IMR-90 (cell line): ENCODE measurements at places on chromosomes 7 and 10.
A peak's percentile ranks its signal among the peaks of the same experiment; 100 is the strongest.

DNA sequence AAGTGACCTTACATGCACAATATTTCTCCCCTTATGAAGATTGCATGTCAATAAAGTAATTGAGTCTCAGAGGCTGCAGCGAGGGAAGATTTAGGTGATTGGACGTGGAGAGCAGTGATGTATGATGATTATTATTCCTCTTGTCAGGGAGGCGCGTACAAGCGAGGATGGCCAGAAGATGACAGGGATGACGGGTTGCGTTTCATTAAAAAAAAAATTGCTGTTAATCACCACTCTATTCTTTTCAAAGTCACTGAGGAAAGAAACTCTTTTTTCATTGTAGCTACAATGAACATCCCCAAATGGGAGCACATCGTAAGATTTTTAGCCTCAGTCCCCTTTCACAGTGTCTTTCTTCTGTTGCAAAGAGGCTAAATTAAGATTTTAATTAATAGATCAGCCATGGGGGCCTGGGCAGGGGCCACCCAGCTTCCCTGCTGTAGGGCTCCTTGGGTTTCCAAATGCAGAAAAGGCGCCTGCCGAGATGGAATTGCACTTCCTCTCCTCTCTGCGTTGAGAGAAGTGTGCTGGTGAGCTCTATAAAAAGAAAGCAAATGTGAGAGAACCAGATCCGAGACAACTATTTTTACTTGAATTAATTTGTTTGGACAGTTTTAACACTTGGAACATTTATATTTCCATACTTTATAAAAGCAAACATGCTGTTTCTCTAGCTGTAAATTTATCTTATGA lies 998.1 kb downstream of the LRMDA start:
- DNase-seq = no peak

DNA sequence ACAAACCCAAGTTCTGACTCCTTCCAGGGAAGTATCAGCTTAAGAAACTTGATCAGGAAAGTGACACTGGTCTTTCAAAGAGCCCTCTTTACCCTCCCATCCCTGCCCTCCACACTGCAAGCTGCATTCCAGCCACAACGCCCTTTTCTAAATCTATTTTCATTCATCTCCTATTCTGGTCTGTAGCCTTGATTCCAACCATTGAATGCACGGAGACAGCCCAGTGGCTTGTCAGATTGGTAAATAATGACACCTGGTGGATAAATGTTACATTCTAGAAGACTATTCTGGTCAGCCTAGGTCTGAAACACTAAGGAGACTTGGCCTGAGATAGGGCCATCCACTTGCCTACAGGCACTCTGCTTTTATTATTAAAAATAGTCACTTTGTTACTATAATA lies 20.9 kb downstream of the MORN4 start:
- DNase-seq = peak; percentile 55

- no peak for DNase-seq
Observed at GRCh38 chr7:143352531-143353002, 9.9 kb downstream of the FAM131B start.

DNA sequence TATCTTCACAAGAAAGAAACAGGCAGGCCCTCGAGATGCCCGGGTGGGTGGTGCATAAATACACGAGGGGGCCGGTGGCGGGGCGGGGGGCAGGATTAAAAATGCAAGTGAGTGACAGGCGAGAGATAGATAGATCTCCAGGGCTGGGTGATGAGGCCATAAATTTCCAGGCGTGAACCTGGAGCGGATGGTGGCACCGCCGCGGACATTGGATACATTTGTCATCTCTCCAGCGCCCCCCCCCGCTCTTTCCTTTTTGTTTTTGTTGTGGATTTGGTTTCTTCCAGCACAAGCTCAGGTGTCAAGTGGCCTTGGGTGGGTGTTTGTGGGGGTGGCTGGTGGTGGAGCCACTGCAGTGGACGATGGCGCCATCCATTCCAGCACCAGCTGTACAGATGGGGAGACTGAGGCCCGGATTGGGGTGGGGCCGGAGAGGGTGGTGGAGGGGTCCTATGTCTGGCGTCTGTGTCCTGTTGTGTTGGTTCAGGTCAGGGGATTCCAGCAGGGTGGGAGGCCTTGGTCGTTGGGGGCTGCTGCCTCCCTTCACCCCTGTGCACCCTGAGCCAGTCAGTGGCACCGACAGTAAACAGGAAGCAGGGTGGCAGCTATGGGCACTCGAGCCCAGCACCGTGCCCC lies 2.9 kb downstream of the ELFN1 start:
- DNase-seq = no peak

- DNase-seq = no peak
Observed at GRCh38 chr10:19803676-19804075, 12.6 kb upstream of the PLXDC2 start.

- no peak for DNase-seq
Observed at GRCh38 chr10:79995979-79996634, 47.2 kb upstream of the SFTPD start.

- no peak for DNase-seq
Observed at GRCh38 chr7:146366938-146367337, 250.3 kb downstream of the CNTNAP2 start.

GRCh38 chr10:30493609-30494530 lies 59.9 kb downstream of the MAP3K8 start:
- peak; percentile 66 for DNase-seq

DNA sequence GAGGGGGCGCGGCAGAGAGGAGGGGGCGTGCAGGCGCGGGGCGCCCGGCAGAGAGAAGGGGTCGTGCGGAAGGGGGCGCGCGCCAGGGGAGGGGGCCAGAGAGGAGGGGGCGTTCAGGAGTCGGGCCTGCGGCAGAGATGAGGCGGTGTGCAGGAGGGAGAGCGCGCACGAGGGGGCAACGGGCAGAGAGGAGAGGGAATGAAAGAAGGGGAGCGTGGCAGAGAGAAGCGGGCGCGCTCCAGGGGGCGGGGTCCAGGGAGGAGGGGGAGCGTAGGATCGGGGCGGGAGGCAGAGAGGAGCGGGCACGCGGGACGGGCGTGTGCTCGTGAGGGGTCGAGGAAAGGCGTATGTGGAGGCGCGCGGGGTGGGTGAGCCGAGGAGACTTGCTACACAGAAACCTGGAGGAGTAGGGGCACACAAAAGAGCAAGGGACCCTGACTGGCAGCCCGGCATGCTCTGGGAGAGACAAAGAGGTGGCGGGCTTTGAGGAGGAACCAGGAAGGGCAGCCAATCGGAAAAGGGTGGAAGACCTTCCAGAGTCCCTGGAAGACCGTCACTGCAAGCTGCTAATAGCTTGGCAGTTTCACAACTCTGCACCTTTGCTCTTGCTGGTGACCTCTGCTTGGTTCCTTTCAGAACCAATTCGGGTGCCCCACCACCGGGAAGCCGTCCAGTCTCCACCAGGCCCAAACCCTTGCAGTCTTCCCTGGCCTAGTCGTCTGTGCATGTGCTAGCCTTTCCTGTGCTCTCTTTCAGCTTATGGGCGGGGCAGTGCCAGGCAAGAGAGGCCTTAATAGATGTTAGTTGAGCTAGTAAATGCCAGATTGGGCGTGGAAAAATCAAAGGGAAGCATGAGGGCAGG lies 639 bp downstream of the DYDC2 start:
- DNase-seq = no peak

- DNase-seq = peak; percentile 77
Observed at GRCh38 chr10:30092151-30092790, 32.9 kb upstream of the JCAD start.

DNA sequence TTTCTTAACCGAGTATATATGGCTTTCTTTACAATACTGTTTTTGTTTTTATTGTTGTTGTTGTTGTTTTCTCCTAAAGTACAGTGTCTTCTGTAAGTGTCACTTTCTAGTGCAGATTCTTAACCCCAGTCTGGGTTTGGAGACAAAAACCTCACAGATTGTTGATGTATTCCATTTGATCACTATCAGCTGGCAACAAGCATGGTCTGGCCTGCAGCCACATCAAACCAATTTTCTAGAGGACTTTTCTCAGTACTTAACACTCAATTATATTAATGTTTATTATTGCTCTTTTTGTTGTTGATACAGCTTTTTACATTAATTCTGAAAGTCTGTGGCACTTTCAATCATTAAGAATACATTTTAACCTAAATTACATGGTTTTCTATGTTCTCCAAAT lies 17.1 kb downstream of the LRRN3 start:
- no peak for DNase-seq

DNA sequence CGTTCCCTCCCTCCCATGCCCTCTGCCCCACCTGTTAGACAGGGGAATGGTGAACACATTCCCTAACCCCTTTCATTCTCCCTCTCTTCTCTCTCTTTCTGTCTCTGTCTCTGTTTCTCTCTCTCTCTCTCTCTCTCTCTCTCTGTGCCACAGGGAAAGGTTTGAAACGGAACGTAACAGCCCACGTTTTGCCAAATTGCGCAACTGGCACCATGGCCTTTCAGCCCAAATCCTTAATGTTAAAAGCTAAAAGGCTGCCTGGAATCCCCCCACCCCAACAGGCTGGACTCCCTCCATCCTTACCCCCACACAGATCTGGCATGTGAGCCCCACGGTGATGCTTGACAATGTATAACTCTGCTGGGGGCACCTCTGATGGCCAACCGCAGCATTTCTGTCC lies 30.8 kb downstream of the LDB3 start:
- DNase-seq = no peak

DNA sequence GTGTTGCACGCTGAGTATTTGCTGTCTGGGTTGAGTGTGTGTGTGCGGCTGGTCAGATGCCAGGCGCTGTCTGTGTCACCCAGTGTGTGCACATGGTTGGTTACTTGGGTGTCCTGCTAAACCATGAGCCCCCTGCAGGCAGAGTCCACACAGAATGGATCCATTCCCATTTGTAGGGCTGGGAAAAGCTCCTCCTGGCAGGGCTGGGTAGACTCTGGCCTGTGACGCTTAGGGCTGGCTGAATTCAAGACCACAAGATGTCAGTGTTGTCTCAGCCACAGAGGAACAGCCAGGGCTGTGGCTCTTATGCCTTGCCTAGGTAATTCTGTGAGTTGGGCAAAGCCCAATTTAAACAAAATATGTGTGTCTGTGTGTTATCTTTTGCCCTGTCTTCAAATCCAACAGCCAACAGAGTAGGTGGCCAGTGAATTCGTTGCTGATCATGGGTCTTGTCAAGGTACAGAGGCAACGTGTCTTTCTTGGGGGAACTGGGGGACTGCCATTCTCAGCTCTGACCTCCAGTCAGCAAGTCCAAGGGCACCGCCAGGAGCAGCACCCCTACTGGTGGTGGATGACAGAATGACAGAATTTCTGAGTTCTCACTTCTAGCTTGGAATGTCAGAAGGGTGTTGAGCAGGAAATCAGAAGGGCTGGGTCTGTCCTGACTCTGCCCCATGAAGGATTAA lies 285.1 kb downstream of the CCSER2 start:
- no peak for DNase-seq

- no peak for DNase-seq
Observed at GRCh38 chr7:70645876-70646351, 486.0 kb upstream of the GALNT17 start.

DNA sequence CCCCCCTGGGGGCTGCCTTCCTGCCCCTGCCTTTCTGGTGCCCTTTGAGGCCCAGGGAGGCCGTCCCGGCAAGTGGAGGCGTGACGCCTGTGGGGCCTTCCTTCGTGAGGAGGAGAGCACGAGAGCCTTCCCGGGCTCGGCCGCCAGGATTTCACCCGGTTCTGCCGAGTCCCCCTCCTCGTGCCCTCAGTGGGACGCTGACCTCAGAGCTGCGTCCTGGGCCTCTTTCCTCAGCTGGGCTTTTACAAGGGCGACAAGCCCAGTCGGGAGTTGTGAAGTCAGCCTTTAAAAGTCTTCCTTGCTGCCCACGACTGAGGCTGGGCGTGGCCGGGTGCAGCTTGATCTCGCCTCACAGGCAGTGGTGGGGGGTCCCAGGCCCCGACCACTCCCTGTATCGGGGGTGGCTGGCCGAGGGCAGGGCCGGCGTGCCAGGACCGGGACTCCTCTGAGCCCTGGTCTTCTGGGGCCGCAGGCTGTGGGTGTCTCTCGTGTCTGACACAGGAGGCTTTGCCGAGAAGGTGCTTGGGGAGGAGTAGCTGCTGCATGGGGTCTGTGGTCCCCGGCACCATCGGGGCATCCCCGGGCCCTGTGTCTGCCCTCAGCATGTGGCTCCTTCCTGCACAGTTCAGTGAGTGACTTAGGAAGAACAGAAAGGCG lies 41.8 kb downstream of the FAM20C start:
- DNase-seq = peak; percentile 21

DNA sequence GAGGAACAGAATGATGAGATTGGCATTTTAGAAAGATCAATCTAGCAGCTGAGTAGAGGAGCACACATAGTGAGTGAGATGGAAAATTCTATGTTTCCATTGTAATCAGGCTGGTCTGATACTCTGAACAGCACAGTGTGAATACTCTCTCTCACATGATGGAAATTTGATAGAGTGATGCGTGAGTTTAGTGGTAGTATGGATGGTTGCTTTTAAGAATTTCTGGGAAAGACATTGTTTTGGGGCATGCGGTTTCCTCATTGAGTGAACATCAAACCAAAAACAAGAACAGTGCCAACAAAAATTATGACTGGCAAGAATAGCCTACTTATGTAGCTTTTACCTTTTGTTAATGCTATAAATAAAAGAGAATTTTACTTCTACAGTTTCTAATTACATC lies 183.2 kb downstream of the PDE1C start:
- DNase-seq = no peak

DNA sequence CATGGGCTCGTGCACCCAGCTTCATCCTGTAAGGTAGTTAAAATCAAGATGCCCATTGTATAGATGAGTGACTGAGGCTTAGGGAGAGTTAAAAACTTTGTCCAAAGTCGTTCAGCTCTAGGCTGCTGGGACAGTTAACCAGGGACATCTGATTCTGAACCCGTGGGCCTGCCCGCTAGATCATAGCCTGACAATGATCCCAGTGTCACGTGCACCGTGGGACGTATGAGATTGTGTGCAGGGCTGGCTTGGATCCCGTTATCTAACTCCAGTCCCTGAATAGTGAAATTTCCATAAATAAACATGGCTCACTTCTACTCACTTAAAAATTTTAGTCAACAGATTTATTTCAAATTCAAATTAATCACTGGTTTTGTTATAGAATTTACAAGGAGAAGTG lies 24.9 kb downstream of the C10orf120 start:
- DNase-seq = no peak

DNA sequence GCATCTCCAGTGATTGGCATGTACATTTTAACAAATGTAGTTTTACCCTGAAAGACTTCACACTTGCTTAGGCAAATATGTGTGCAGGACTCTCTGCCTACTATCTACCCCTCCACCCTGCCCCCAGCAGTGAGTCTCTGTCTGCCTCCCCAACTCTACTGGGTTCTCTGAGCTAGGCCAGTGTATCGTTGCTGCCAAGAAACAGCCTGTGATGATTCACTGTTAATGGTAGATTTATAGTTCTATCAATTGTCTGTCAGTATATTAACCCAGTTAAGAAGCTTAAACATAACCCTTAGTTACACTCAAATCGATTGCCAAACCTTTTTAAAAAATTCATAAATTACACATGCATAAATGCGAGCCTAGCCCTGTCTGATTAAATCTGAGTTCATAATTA lies 137.0 kb downstream of the SND1 start:
- DNase-seq = no peak
